ENCODE measurements at places on chromosomes 6 and 20. TPM values are rescaled to one million over a fixed set of nuclear protein-coding genes. Genes with fewer than 3 reads are reported as not detected.

The SLC22A16 gene
- not detected for total RNA-seq

- DNase-seq, result no peak
Measured at GRCh38 chr6:115618256-115618655, 442.4 kb downstream of the FRK start.

GRCh38 chr6:35719404-35719829 is 17.4 kb upstream of the ARMC12 start:
- no peak for DNase-seq

- DNase-seq, result no peak
Measured at GRCh38 chr6:34259529-34260069, 10.8 kb upstream of the SMIM29 start.

All from ovary (tissue), 10 donors.